ENCODE measurements at places on chromosomes 13 and 19.

DNA sequence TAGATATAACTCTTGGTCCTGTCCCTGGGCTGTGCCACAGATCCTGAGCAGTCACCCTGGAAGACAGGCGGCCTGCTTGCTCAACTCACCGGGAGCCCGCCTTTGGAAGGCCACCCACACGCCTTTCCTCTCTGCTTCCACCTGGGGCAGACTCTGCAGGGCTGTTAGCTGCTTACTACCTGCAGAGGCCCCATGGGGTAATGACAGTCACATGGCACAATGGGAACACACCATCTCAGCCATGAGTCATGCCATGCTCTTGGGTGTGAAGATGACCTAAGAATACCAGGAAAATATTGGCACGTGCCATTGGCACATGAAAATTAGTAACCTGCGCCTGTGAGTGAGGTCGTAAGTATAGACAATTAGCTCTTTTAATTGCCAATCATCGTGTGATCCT, 108.6 kb downstream of the COL4A2 start:
- no peak for DNase-seq

GRCh38 chr19:19504754-19505668, 10.3 kb downstream of the TSSK6 start:
- DNase-seq, result no peak

DNA sequence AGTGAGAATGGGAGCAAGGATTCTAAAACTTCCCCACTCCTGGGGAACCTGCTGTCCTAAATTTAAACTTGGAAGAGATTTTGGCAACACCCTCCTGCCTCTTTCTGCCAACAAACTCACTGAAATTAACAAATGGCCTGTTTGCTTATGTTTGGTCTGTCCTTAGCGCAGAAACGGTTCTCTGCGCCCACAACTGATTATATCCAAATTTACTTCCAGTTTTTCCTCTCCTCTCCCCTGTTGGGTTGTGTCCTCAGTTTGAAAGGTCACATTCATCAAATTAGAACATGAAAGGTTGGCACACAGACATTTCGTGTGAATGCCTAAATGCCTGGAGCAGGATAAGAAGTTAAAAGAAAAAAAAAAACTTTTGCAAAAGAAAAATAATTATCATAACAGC, 56.4 kb upstream of the MRI1 start:
- DNase-seq, result no peak

DNA sequence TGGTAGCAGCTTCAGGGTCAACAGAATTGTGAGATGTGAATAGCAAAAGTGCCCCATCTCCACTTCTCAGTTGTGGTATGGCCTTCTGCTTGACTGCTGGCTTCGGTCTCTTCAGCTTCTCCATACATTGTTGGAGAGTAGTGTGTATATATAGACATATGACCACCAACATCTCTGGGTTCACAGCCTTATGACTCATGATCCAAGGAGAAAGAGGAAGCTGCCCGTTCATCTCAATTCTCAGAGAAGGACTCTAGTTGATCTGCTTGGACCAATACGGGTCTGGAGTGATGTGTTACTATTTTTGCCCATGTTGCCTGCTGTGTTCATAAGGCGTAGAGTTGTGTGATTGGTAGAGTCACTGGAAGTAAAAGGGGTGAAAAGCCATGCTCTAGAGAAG, 3.6 kb upstream of the COMMD6 start:
- no peak for DNase-seq

- DNase-seq, result no peak
Measured at GRCh38 chr19:32287811-32288227, 57.6 kb upstream of the ZNF507 start.

- DNase-seq, result no peak
Measured at GRCh38 chr19:6227936-6228325, 51.8 kb downstream of the MLLT1 start.

- DNase-seq, result no peak
Measured at GRCh38 chr13:106381091-106381490, 154.4 kb downstream of the EFNB2 start.

DNA sequence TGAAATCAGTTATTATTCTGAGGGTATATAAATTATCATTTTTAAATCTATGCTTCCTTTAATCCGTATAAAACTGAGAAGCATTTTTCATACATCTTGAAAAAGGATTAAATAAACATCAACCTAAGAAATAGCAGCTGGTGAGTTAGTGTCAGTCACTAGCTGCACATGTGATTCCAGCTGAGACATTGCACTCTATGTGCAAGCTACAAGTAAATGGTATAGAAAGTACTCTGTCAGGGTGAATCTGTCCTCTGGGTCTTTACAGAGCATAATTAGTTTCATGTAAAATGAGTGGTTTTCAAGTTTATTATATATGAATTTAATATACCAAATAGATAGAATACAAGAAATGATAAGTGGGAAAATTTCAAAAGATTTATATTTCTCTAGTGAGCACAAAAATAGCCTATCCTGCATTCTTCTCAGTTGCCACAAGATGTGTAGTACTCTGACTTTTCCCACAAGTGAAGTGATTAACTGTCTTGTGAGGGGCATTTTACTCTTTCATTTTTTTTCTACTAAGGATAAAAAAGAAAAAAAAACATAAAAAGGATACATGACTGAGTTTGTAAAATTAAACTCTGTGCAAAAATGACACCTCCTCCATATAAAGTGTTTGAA, 1372.1 kb downstream of the PCDH9 start:
- no peak for DNase-seq

GRCh38 chr13:101289764-101290163, 126.5 kb downstream of the NALCN start:
- no peak for DNase-seq

DNA sequence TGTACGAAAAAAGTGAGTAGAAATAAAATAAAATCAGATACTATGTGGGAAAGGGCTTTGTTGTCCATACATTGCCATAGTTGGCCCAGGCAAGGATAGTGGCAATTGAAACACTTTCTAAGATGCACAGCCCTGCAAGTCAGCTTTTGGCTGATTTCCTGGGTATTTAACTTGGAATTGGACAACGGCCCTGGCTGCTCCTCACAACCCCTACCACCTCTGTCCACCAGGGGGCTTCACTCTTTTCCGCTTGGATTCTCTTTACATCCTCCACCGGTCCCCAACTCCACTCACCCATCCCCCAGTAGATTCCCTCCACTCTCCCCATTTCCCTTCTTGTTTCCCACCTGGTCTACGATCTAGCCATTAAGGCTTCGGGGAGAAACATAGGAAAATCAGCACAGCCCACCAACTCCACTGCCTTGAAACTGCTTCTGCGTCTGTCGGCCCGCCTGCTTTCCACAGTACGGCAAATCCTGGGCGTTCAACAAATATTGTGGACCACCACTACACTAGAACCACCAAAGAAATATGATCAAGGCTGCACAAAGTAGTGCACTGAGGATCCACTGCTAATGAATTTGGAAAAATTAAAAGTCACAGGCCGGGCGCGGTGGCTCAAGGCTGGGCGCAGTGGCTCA, 48.6 kb upstream of the GTF3A start:
- peak; percentile 41 for DNase-seq

- no peak for DNase-seq
Measured at GRCh38 chr13:104586051-104586746, 1520.0 kb upstream of the SLC10A2 start.

DNA sequence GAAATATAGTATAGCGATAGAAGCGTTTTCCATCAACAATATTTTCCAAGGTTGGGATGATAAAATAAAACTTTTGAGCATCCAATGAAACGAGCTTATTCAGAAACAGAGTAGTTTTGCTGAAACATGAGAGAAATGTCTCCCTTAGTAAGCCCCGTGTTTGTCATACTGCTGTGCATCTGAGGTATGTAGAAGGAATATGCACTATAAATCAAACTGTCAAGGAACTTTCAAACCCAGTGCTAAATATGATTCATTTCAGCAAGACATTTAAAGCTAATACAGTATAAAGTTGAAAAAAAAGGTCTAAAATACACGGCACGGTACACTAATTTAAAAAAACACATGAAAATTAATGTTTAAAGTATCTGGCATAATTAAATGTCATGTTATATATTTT, 546.2 kb downstream of the SLITRK5 start:
- no peak for DNase-seq

DNA sequence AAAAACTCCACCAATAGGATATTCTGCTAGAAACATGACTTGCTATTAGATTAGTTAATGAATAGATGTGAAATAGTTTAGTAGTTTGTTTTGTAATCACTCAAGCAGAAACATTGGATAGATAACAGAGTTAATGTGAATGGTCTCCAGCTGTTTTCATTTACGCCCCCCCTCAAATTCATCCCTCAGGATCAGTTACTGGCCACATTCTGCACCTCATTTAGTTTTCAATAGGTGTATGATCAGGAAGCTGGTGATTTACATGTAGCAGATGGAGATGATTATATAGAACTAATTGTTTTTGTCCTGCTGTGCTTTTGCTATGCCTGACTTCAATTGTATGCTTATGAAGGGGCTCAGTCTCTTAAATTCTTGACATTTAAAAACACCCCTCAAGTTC, 759.0 kb downstream of the SLITRK6 start:
- no peak for DNase-seq

DNA sequence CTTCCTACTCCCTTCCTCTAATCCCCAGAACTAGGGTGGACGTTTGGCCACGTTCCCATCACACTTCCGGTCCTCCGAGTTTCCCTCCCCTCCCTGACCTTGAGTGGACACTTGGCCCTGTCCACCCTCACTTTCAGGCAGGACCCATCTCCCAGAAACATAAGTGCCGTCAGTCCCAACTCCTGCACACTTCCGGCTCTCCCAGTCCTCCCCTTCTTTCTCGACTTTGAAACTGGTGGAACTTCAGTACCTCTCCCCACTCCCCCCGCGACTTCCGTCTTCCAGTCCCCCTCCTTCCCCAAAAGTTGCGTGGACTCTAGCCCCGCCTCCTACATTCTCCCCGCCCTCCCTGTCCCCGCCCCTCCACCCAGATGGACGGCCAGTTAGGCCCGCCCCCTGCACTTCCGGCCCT, 278 bp upstream of the ZNF274 start:
- peak; percentile 73 for DNase-seq

GRCh38 chr13:110957181-110957884, 42.5 kb upstream of the ANKRD10 start:
- DNase-seq, result no peak

- DNase-seq, result no peak
Measured at GRCh38 chr13:34654647-34655046, 287.4 kb upstream of the NBEA start.

GRCh38 chr19:49924004-49924880, 4.8 kb upstream of the ATF5 start:
- DNase-seq, result no peak

DNA sequence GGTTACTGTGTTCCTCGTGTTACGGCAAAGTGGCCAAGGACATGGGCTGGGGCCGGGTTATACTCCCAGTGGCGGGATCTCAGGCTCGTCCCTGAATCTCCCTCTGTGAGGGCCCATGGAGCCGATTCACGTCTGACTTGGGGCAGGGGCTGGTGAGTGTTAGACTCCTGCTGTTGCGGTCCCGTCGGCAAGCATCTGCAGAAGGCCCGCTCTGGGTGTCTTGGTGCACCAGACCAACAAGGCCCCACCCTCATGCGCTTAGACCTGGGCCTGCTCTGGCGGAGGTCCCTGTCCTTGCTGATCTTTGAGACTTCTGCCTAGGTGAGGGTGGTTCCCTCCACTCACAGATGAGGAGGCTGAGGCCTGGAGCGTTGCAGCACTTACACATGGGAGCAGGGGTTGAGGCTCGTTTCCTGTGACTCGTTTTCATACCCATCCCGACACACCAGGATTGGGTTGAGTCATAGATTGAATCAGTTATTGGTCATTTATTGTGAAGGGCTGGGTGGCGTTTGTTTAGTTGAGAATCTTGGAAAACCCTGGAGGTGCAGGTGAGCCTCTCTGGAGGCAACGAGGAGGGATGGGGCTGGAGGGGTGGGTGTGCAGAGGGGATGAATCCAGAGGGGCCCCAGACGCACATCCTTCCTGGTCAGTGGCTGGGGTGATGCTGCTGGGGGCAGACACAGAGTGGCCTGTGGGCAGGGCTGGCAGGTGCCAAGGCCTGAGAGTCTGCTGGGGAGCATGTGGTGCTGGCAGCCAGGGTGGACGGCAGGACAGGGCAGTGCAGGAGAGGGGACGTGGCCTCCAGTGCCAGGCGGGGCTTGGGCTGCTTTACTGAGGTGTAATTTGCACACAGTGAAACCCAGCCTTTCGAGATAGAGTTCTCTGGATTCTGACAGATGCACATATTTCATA, 4.6 kb downstream of the EPN1 start:
- no peak for DNase-seq

GRCh38 chr13:49649244-49649962, 21.1 kb downstream of the ARL11 start:
- no peak for DNase-seq

DNA sequence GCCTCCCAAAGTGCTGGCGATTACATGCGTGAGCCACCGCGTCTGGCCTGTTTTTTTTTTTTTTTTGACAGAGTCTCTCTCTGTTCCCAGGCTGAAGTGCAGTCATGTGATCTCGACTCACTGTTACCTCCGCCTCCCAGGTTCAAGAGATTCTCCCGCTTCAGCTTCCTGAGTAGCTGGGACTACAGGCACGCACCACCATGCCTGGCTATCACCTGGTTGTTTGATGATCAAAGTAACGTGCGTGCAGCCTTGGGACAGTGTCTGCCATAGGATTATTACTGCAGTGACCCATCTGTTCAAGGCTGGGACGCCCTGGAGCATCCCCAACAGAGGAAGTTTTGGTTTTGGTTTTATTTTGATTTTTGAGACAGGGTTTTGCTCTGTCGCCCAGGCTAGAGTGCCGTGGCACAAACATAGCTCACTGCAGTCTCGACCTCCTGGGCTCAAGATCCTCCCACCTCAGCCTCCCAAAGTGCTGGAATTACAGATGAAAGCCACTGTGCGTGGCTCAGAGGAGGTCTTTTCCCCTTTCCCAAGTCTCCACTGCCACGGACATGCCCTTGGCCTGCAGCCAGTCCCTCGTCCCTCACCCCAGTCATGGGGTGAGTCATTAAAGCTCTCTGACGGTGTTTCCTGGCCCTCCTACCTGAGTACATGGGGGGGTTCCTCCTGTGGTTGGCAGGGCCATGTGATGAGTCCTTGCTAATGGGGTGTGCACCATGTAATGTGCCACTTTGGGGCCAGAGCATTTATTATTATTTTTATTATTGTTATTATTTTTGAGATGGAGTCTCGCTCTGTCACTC, 65.6 kb downstream of the IER2 start:
- no peak for DNase-seq

DNA sequence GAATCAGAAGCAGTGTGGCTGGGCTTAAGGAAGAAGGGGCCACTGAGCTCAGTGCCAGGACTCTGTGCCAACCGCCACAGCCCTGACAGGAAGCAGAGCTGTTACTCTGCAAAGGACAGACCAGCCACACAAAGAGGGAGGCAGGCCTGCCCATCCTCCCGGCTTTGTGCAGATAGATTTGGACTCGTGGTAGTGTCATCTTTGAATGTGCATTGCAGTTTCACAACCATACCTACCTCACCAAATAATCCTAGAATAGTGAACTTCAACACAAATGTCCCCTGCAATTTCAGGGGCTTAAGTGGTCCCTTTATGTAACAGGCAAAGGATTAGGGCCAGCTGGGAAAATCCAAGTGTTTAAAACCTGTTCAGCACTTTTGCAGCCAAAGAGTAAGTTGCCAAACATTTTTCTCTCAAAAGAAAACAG, 55.1 kb upstream of the CLDN10 start:
- DNase-seq, result no peak

GRCh38 chr13:21071015-21071414, 9.6 kb upstream of the LATS2 start:
- no peak for DNase-seq

Data from effector CD8-positive, alpha-beta T cell (primary cell).